Esophagus (tissue), 2 donors: ENCODE measurements at places on chromosomes 4 and X. TPM values are rescaled to one million over a fixed set of nuclear protein-coding genes. Genes with fewer than 3 reads are reported as not detected.

Gene MAGEE2
- polyA plus RNA-seq = not detected

Gene PAGE4
- not detected for polyA plus RNA-seq

Gene MAP7D3
- polyA plus RNA-seq = 2.6 TPM

Gene CXorf49
- not detected for polyA plus RNA-seq

Gene PPM1K
- 5.5 TPM for polyA plus RNA-seq

Gene RTL3
- not detected for polyA plus RNA-seq

Gene CT83
- not detected for polyA plus RNA-seq

Gene RBM47
- 39.4 TPM for polyA plus RNA-seq

Gene FNIP2
- 2.0 TPM for polyA plus RNA-seq

Gene TRAPPC2
- 6.6 TPM for polyA plus RNA-seq

Gene TNIP3
- 0.06 TPM for polyA plus RNA-seq

Gene NALF2
- polyA plus RNA-seq = 0.06 TPM

Gene SULT1E1
- polyA plus RNA-seq = 0.35 TPM

Gene CENPI
- polyA plus RNA-seq = 1.5 TPM

Gene CENPVL2
- polyA plus RNA-seq = not detected

Gene STK26
- polyA plus RNA-seq = 6.9 TPM

Gene NPY5R
- 0.04 TPM for polyA plus RNA-seq

Gene ELF2
- polyA plus RNA-seq = 12.4 TPM
